ENCODE measurements at places on chromosomes 1 and 21. TPM values are rescaled to one million over a fixed set of nuclear protein-coding genes. Genes with fewer than 3 reads are reported as not detected.

DNA sequence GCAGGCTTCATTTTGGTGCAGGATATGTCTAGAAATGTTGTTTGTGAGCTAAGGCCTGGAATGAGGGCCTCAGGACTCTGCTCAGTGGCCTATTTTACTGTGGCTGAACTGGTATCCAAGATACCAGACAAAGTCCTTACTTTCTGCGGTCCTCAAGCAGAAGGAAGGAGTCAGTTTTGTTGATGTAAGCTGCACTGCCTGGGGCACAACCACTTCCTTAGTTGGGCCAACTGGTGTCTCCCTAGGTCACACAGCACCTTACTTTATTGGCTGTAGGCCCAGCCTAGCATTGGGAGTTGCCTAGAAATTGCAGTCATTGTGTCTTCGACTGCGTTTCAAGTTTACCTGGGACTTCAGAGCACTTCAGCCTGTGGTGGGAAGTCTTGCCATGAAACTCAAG is 1322.7 kb downstream of the AMY1C start:
- H3K4me3 ChIP-seq: no peak overlapping the region
- H3K36me3 ChIP-seq: no peaks in the 10 kb centered on the region
- DNase-seq: no peak
- no peaks in the 10 kb centered on the region for H3K4me1 ChIP-seq

Gene TAF12
- 21.0 TPM for total RNA-seq

DNA sequence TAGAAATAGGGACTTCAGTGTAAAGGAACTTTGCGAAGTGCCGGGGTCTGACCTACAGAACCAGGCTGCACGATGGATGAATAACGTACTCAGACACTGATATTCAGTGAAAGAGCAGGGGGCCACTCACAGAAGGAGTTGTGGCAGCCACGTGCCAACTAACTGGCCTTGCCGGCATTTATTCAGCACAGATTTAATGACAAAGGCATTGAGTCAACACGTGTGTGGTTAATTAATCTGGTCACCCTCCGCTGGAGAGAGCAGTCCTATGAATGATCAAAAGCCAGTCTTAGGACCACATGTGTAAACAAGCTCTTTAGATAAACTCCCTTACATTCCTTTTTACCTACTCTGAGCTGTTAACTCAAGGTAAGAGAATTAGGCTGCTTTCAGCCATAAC is 6.2 kb upstream of the B3GALT2 start:
- H3K4me3 ChIP-seq: no peak overlapping the region
- no peak overlapping the region for H3K27ac ChIP-seq
- peaks cover 28% of the 10 kb centered on the region for H3K4me1 ChIP-seq
- no peak for DNase-seq
- H3K36me3 ChIP-seq: no peaks in the 10 kb centered on the region
- no peaks in the 10 kb centered on the region for H3K27me3 ChIP-seq

Gene ERICH3
- total RNA-seq: not detected

GRCh38 chr1:233448109-233448689 is 120.7 kb downstream of the MAP3K21 start:
- no peaks in the 10 kb centered on the region for H3K4me1 ChIP-seq
- H3K4me3 ChIP-seq: no peak overlapping the region
- H3K27me3 ChIP-seq: no peaks in the 10 kb centered on the region
- no peak for DNase-seq
- no peak overlapping the region for H3K27ac ChIP-seq
- H3K36me3 ChIP-seq: no peaks in the 10 kb centered on the region

- H3K4me1 ChIP-seq: no peaks in the 10 kb centered on the region
- H3K4me3 ChIP-seq: no peak overlapping the region
- no peaks in the 10 kb centered on the region for H3K36me3 ChIP-seq
- H3K27me3 ChIP-seq: no peaks in the 10 kb centered on the region
- H3K27ac ChIP-seq: no peak overlapping the region
Measured at GRCh38 chr1:198606020-198606438, 32.8 kb upstream of the PTPRC start.

DNA sequence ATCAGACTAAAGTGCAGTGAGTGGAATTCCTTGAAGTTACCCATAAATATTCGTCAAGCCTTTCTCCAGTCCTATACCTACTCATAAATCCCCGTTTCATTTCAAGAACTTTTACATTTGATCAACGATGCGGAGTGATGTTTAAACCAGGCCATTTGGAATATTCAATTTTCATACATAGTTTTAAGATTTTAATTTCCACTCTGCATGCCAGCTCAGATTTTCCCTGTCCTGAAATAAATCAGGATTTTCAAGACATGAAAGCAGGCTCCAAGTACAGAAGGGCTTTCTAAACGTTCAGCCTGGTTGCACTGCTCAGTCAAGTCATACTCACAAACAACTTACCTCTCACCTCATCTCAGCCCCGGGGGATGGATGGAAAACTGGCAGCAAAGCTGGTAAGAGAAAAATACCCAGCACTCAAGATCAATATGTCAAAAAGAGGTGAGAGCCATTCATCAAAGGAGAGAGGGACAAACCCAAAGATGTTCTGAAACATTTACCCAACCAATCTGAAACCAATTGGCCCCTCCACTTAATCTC is 418.5 kb downstream of the PLPP3 start:
- H3K36me3 ChIP-seq: no peaks in the 10 kb centered on the region
- H3K4me1 ChIP-seq: no peaks in the 10 kb centered on the region
- no peaks in the 10 kb centered on the region for H3K27me3 ChIP-seq
- no peak overlapping the region for H3K4me3 ChIP-seq
- no peak overlapping the region for H3K27ac ChIP-seq
- DNase-seq: no peak
